Activated T-cell treated with anti-CD3 and anti-CD28 coated beads, Interleukin-2, amount 50 U/mL, for 24 hours (primary cell): ENCODE measurements at places on chromosomes 11 and 22.
A peak's percentile ranks its signal among the peaks of the same experiment; 100 is the strongest.

DNA sequence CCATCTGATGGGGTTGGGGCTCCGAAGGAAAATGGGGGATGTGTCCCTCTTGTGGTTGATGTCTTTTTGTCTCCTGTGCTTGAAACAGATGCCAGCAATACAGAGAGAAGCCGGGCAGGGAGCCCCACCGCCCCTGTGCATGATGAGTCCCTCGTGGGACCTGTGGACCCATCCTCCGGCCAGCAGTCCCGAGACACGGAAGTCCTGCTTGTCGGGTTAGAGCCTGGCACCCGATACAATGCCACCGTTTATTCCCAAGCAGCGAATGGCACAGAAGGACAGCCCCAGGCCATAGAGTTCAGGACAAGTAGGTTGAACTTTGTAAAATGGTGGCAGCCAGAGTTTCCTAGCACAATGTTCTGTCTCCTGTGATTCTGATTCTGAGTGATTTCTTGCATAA, 91.7 kb upstream of the OR4B1 start:
- DNase-seq, result peak; percentile 2

- DNase-seq, result peak; percentile 68
These were observed 14.2 kb downstream of the DTX4 start for GRCh38 chr11:59186130-59186594.

GRCh38 chr11:70265341-70265740, 5.1 kb upstream of the PPFIA1 start:
- no peak for DNase-seq

DNA sequence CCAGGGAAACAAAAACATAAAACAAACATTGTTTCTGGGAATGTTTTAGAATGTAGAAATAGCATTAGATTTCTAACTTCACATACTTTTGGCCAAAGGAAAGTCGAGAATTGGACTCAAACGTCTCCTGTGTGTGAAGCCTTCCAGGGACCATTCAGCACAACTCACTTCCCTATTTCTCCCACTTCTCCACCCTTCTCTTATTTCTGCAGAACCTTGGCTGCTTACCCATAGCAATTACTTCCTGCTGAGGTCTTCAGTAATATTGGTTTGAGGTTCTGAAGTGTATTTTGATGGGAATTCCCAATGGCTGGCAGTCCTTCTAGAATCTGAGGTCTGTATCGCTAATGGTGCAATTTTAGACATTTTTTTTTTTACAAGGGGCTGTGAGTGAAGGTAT, 158.3 kb upstream of the SNX19 start:
- DNase-seq, result no peak

GRCh38 chr22:35960854-35961253, 67.8 kb downstream of the RBFOX2 start:
- no peak for DNase-seq

DNA sequence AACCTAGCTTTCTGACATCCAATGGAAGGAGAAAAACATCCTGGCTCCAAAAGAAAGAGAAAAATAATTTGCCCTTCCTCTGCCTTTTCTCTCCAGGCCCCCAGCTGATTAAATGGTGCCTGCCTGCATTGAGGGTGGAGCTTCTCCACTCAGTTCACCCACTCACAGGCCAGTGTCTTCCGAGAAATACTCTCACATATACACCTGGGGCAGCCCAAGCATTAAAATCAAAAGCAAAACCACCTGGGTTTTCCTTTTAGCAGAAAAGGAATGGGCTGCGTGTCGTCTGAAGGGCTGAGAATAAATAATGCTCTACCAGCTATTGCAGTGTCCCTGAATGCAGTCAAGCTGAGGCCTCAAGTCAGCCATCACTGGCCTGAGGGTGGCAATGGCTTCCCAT, 1143.8 kb upstream of the TENM4 start:
- no peak for DNase-seq

- no peak for DNase-seq
These were observed 7.9 kb downstream of the FEN1 start for GRCh38 chr11:61800331-61801281.

DNA sequence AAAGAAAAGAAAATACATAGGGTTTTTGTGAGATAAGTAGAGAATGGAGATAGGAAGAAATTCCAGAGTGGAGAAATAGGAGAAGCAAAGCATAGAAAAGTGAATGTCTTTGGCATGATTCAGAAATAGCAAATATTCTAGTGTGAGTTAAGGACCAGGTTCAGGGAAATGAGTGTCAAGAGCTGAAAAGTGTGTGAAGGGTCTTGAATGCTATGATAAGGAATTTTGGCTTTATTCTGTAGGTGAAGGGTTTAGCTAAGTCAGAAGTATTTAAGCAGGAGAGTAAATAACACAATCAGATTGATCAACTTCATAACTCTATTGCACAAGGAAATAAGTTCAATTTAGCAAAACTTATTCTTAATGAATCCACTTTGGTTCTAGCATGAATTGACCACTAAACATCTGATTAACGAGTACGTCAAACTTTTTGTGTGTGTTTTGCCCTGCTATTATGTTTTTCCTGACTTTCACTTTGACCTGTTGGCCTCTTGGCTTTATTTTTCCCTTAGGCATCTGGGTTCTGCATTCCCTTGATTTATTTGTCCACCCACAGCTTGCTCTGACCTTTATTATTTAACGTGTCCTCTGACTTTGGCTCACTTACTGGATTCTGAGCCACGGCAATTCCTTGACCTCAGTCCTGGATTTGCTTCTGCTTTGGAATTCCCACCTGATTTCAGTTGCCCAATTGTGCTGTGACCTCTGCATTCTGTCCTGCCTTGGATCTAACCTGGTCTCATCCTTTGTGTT, 11.9 kb upstream of the TMEM218 start:
- DNase-seq, result no peak
